ENCODE measurements at places on chromosomes 3 and 15.

DNA sequence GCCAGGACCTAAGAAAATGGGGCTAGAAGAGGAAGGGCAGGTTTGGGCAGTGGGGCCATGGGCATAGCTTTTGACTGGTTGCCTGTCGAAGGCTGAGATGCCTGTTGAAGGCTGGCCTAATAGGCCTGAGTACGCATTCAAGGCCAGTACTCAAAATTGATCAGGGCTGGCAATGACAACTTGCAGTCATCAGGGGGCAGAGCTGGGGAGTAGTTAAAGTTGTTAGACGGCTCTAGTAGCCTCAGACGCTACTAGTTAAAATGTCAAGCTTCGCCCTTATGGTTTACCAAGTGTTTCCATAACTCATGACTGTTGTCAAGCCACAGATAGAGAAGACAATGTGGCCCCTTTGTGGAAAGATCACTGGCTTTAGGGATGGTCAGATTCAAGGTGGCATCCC is 28.7 kb downstream of the SPG21 start:
- DNase-seq = no peak

DNA sequence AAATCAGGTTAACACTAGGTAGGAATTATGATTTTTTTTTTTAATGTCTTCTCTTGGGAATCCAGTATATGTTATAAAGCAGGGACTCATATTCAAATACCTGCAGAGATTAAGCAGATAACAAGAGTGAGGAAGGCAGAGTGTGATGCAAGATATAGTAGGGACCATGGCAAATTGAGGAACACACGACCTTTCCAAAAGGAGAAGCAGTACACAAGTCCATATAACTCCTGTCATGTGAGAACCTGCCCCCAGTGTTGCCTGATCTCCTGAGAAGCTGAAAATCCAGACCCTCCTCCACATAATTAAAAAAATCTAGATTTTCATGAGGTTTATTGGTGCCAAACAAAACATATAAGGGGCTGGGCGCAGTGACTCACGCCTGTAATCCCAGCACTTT is 3.6 kb downstream of the RFC4 start:
- no peak for DNase-seq

- DNase-seq = no peak
These were observed 22.4 kb downstream of the FOXB1 start for GRCh38 chr15:60026555-60026954.

GRCh38 chr15:91586560-91586959 is 266.9 kb upstream of the SLCO3A1 start:
- DNase-seq = no peak

DNA sequence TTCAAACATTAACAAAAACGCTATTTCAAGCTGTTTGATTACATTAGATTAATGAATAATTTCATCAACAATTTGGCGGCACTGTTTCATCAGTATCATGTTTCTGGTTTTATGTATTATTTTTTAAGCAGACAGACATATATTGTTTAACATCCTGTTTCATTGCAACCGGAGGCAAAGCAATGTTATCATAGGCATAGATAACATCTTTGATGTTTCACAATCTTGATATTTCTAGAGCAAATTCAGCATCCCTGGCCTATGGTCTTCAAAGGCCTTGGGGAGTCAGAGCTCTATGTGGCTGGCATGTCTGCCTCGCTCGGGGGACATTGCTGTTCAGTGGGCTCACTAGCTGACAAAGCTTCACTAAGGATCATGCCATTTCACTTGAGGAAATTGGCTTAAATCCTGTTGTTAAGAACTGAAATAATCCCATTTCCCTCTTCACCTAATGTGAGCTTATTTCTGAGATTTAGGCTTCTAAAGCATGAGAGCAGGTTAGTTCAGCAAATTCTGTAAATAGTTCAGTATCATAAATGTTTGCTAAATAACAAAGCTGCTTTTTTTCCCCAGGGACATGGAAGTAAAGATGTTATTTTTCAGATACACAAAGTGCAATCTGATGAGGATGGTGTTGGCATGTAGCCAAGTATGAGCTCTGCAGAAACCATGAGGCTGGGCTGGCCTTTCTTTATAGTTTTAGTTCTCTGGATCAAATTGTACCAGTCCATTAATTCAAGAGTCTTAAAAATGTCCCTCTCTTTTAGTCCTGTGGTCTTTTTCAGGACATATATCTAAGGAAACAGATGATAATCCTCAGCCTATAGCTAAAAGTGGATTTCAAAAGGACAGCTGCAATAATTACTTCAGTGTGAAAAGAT is 941.4 kb downstream of the PLOD2 start:
- DNase-seq = no peak

GRCh38 chr15:39551476-39551875 is 29.4 kb upstream of the THBS1 start:
- DNase-seq = no peak

DNA sequence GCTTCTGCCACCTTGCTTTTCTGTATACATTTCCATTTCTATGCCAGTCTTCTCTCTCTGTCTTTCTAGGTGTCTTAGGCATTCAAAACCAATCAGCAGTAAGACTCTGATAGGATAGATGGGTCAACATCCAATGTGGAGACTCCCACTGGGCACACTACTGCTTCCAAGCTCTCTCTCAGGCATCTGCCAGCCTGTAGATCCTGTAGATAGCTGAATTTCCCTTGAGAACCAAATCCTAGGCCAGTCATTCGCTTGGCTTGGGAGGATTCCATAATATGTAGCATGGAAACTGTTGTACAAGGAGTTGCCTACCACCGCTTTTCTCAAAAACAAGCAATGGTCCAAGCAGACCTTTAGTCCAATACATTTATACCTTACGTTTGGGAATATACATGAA is 262.8 kb upstream of the RARB start:
- no peak for DNase-seq

GRCh38 chr3:189677667-189678066 is 46.5 kb downstream of the TP63 start:
- no peak for DNase-seq

DNA sequence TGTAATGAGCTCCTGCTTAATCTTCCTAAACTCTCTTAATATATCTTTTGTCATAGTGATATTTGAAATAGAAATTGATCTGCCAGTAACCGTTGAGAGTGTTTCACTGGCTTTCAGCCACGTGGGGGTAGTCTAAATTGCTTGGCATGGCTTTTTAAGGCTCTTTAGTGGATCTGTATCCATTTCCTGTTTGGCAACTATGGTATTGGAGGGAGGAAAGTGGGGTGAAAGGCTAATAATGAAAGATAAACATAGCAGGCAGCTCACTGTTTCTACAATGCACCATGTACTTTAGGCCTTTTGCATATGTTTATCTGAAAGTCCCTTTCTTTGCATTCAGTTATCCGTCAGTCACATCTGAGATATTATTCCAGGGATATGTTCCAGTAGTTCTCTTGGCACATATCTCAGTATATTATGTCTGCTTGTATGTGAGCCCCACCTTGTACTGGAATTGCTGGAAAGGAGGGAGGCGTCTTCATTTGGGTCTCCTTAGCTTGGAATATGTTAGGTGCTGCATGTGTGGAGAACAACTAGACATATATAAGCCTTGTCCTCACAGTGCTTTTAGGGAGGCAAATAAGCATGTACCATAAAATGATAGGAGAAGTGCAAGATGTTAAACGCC is 10.8 kb downstream of the TOPAZ1 start:
- no peak for DNase-seq

GRCh38 chr3:119318876-119319275 is 24.7 kb downstream of the ARHGAP31 start:
- no peak for DNase-seq

DNA sequence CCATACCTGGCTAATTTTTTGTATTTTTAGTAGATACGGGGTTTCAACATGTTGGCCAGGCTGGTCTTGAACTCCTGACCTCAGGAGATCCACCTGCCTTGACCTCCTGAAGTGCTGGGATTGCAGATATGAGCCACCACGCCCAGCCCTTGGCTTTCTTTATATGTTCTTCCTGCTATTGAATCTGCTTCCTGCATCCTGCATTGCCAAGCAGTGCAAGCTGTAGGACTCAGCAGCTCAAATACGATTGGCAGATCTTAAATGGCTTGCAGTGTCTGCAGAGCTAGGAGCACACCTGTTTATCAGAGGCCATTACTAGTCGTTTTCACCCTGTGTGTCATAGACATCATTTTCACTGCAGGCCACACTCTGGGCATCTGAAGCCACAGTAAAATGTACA is 426.2 kb upstream of the PPP2R3A start:
- no peak for DNase-seq

DNA sequence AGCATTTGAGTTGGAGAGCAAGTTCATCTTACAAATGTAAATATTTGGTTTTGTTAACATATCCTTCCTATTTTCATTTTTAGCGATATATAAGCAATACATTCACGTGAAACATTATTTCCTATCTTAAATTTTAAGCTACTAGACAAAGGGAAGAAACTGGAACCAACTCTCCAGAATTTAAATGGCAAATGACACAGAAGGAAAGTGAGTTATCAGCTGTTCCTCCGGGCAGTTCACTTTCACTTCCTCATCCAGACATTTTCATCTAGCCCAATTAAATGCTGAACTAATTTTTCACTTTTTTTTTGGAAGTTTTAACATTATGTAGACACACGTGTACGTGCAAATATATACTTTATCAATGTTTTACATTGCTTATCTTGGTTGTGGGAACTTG is 58.7 kb downstream of the MORC1 start:
- DNase-seq = no peak

DNA sequence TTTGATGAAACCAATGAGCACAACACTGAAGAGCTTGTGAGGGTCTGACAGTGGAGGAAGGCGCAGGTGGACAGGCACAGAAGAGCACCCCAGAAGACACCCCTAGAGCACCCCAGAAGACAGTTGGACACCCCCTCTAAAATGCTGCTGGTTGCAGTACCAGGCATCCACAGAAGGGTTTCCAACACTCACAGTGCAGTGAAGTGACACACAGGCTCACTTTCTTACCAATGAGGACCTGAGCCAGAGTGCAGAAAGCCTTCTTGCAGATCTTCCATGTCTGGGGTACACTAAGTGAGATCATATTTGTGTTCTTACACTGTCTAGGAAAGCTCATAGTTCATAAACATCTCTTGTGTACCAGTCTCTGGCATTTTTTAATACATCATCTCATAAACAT is 27.6 kb downstream of the CCNL1 start:
- DNase-seq = no peak

- no peak for DNase-seq
These were observed 17.2 kb downstream of the TNFAIP8L3 start for GRCh38 chr15:51077221-51078153.

DNA sequence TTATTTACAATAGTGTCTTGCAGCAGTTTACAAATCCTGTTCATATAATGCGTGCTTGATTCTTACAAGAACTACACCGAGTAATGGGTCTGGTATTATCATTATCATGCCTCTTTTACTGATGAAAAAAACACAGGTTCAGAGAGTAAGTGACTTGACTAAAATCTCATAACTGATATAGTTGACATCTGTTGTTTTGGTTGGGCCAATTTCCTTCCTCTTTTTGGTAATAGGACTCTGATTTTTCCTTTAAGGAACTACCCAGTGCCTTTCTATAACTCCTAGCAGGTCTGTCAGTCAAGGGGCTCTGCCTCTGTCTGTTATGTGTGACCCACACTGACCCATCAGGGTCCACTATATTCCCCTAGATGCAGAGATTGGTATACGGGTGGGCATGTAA is 14.6 kb upstream of the BLOC1S6 start:
- no peak for DNase-seq

DNA sequence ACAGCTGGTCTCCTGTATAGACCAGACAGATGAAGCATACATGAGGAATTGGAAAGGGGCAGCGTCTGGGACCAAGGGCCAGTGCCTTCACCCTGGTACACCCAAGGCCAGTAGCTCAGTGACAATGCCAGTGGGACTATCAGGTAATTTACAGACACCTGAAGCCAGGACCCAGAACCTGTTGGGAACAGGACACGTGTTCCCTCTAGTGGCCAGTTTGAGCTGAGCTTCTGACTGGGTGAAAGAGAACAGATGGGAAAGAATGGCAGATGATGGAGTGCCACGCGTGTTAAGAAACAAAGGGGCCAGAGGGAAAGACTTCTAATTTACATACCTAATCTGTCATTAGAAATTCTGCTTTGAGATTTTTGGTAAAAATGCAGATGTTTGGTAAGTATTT is 5.1 kb upstream of the SLC25A38 start:
- DNase-seq = no peak

DNA sequence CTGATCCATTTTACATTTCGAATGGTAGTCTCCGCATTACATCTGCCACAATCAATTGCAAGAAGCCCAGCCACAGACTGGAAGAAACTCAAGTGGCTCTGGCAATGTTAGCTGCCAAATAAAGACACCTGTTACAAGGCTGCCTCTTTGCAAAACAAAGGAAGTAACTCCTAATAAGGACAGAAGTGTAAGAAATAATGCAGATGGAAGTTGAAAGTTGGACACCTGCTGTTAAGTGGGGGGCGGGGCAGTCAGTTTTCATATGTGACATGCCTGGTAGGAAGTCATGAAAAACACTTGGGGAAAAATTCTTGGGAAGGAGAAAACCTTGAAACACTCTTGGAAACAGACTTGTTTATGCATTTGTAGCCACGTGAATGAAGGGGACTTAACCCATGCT is 54.1 kb upstream of the ATP2C1 start:
- no peak for DNase-seq

- no peak for DNase-seq
These were observed 45.5 kb downstream of the TMEM39A start for GRCh38 chr3:119417771-119418512.

DNA sequence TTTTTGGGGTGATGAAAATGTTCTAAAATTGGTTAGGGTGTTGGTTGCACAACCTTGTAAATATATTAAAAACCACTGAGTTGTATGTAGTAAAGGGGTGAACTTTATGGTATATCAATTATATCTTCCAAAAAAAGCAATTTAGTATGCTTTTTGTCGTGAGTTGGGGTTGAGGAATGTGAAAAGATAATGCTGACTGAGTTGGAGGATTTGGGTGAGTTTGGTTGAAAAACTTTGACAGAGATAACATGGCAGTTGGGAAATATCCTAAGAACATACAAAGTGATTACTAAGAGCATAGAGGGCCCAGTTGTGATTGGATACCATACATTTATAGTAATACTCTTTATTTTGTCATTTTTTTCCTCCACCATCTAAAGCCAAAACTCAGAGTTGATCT is 33.6 kb downstream of the HMG20A start:
- DNase-seq = no peak

DNA sequence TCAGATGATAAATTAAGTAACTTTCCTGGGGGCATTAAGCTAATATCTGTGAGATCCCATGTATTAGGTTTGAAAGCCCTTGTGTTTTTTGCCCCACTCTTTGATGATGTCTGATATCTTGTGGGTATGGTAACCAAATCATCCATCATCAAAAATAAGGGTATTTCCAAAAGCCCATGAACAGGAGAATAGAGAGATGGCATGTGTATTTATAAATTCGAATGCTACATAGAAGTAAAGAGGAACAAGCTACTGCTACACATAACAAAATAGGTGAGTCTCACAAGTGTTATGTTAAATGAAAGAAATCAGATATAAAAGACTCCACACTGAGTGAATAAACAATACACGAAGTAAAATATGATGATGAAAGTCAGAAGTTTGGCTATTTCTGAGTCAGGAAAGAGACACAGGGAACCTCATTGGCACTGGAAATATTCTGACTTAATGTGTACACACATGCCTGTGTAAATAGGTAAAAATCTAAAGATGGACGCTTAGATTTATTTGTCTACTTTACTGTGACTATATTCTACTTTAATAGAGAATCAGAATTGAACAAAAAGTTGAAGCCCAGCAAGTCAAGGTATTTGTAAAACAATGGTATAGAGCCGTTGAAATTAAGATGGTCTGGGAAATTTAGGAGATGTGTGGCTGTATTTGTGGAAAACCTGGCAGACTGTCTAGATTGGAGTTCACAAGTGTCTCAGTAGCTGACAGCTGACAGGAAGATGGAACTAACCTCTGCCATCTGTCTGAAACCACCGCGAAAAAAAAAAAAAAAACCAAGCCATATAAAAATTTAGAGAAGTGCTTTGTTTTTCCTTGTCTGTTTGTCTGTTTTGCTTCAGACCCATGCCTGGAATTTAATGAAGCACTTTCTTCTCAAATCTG is 111.0 kb upstream of the TGFBR2 start:
- DNase-seq = no peak
